ENCODE measurements at places on chromosomes 4 and X. TPM values are rescaled to one million over a fixed set of nuclear protein-coding genes. Genes with fewer than 3 reads are reported as not detected.

Gene GPR173
- polyA plus RNA-seq, result 1.5 TPM

Gene TCEANC
- 6.9 TPM for polyA plus RNA-seq

Gene PRKX
- 8.6 TPM for polyA plus RNA-seq

Gene NSDHL
- 9.9 TPM for polyA plus RNA-seq

Gene REPS2
- 3.6 TPM for polyA plus RNA-seq

Gene WNK3
- polyA plus RNA-seq, result 0.30 TPM

Gene TCEAL7
- polyA plus RNA-seq, result 18.6 TPM

Gene TEX13C
- 0.02 TPM for polyA plus RNA-seq

Gene ARX
- 0.09 TPM for polyA plus RNA-seq

Gene ARMCX1
- 11.7 TPM for polyA plus RNA-seq

Gene FAM133A
- 0.02 TPM for polyA plus RNA-seq

Gene CPE
- 94.5 TPM for polyA plus RNA-seq

Gene SLC9B1
- polyA plus RNA-seq, result 2.4 TPM

Gene ADGRA3
- 13.1 TPM for polyA plus RNA-seq

Gene NOX1
- polyA plus RNA-seq, result 1.4 TPM

Gene ASMTL
- 33.0 TPM for polyA plus RNA-seq

Gene SPIN4
- 2.8 TPM for polyA plus RNA-seq

Gene DNASE1L1
- polyA plus RNA-seq, result 23.0 TPM

Gene YIPF7
- 0.18 TPM for polyA plus RNA-seq

Gene AKAP4
- polyA plus RNA-seq, result 0.05 TPM

Gene CENPVL1
- 0.41 TPM for polyA plus RNA-seq

Gene PAGE2B
- 1.2 TPM for polyA plus RNA-seq

Gene PNMA3
- 3.1 TPM for polyA plus RNA-seq

Gene TMPRSS11B
- 0.75 TPM for polyA plus RNA-seq

Gene SRP72
- polyA plus RNA-seq, result 47.8 TPM

Gene CSAG2
- polyA plus RNA-seq, result 0.52 TPM

Data from thymus (tissue), 14 donors.